ENCODE measurements at places on chromosomes 4 and X.

DNA sequence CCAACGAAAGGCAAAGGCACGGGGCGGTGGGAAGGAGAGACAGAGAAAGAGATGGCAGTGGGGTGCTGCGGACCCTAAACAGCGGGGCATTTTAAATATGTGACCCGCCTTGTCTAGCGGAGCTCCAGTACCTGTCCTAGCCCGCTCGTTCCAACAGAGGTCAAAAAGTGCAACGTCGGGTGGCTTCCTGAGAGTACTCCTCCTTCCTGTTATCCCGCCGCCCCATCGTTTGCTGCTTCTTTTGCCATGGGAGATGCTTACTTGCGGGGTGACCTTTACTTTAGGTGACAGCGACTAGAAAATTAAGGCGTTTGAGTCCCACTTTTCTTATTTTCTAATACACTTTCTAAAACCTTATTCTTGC lies 735 bp downstream of the NRK start:
- no peak for DNase-seq

- no peak for DNase-seq
Measured at GRCh38 chr4:94673961-94674360, 83.8 kb upstream of the BMPR1B start.

GRCh38 chr4:182700362-182701160 lies 216.6 kb downstream of the DCTD start:
- DNase-seq = peak; percentile 40

DNA sequence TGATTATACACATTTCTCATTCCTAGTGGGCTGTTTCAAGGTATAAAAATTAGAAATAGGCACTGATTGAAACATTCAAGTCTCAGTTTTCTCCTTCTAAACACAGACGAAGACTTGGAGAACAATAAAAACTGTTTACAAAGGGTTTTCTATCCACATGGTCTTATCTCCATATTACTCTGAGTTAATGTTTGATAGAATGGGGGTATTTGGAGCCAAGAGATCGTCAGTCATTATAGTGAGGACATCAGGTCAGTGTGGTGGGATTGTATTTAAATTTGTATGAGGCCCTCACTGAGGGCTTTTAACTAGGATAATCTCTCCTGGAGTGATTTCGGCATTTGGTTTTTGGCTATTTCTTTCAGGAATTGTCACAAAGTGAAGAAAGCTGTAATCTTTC lies 16.4 kb upstream of the DYNLT3 start:
- no peak for DNase-seq

DNA sequence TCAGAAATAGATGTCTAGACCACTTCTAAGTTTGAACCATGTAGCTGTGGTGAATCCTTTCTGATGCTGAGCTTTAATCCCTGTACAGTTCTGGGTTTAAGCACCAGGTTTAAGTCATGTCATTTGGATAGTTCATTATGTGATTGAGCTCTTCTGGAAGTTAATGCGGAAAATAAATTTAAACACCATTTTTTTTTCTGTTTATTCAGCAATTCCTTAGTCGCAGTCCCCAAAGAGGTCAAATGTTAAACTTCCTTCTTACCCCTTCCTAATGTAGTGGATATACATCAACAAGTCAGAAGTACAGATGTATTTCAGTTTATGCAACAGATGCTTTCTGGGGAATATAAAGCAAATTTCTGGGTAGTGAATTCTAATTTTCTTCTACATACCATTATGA lies 52.9 kb downstream of the CNKSR2 start:
- no peak for DNase-seq

DNA sequence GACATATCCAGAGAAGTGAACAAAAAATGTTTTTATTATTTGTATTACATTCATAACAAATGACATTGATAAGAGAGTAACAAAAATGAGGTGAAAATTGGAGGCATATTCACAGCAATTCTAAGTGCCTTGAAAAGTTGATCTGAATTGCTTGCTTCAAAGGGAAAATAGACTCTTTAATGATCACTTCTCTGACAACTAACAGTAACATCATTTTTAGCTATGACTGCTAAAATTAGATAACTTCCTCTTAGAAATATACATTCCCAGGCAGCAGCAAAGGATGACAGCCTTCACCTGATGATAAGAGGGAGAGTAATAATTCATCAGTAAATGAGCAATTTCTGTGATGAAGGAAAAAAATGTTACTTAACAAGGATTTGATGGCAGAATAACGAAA lies 472.5 kb downstream of the PCDH10 start:
- DNase-seq = no peak

GRCh38 chrX:43313035-43313434 lies 343.1 kb upstream of the MAOA start:
- no peak for DNase-seq
